HepG2 (cell line): ENCODE measurements at places on chromosomes 2 and 18. TPM values are rescaled to one million over a fixed set of nuclear protein-coding genes. Genes with fewer than 3 reads are reported as not detected.

VWC2L gene
- not detected in 2 replicates for polyA plus RNA-seq

LIMS1 gene
- 35.5 and 49.6 TPM in 2 replicates for polyA plus RNA-seq

SCN7A gene
- 0.01 TPM in 2 replicates for polyA plus RNA-seq

GCG gene
- not detected in 2 replicates for polyA plus RNA-seq

MXD1 gene
- polyA plus RNA-seq = 12.0 and 14.9 TPM in 2 replicates

DNA sequence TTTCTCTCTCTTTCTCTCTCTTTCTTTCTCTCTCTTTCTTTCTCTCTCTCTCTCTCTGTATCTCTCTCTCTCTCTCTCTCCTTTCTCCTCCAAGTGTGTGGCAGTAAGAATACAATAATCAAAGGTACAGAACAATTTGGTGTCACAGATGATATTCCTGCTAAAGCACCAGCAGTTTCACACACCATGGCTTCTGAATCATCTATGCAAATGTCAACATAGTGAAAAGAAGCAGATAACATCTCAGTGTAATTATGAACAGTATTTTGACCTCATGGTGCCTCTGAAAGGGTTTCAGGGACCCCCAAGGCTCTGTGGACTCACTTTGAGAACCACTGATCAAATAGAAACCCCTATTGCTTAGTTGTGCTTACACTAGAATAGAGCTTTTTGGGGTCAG lies 38.5 kb upstream of the CSRNP3 start:
- no peak for DNase-seq

DNA sequence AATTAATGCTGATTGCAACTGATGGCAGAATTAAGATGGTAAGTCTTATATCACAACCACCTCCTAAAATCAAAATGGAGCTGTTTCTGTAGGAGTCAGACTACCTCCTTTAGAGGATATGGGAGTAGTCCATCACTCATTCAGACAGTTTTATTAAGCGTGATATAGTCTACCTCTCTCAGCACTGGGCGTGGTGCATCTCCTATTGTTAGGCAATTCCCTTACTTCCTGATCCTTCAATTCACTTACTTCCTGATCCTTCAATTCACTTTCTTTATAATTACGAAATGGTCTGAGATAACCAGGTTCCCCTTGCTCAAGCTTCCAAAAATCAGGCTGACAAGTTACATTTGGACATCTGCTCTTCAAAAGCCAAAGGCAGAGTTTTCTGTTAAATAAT lies 31.9 kb downstream of the ATP8B1 start:
- DNase-seq = no peak

- DNase-seq = peak; percentile 2
These were observed 300.0 kb upstream of the SMIM21 start for GRCh38 chr18:75727456-75727855.
